ENCODE measurements at places on chromosomes 3 and 15. TPM values are rescaled to one million over a fixed set of nuclear protein-coding genes. Genes with fewer than 3 reads are reported as not detected.

The TUSC2 gene
- 29.8 TPM for polyA plus RNA-seq

The IL17RE gene
- polyA plus RNA-seq: 11.2 TPM

The CCDC39 gene
- 9.5 TPM for polyA plus RNA-seq

The PLIN1 gene
- 1.3 TPM for polyA plus RNA-seq

The GP9 gene
- 0.86 TPM for polyA plus RNA-seq

The CLDN16 gene
- polyA plus RNA-seq: 28.6 TPM

The ZNF660 gene
- 18.0 TPM for polyA plus RNA-seq

The USP4 gene
- polyA plus RNA-seq: 65.9 TPM

The ZNF501 gene
- polyA plus RNA-seq: 12.9 TPM

The C3orf80 gene
- 0.33 TPM for polyA plus RNA-seq

The TMCO5A gene
- polyA plus RNA-seq: not detected

The TCF12 gene
- polyA plus RNA-seq: 149 TPM

The NME9 gene
- 5.0 TPM for polyA plus RNA-seq

The RBP2 gene
- polyA plus RNA-seq: 0.57 TPM

The ZMYND10 gene
- 4.5 TPM for polyA plus RNA-seq

The CYP8B1 gene
- 0.84 TPM for polyA plus RNA-seq

The CFAP100 gene
- polyA plus RNA-seq: 1.7 TPM

The EFCAB12 gene
- polyA plus RNA-seq: 6.9 TPM

The TEX55 gene
- polyA plus RNA-seq: not detected

The CLPX gene
- 62.2 TPM for polyA plus RNA-seq

The MUSTN1 gene
- polyA plus RNA-seq: 1.4 TPM

The CNTN3 gene
- polyA plus RNA-seq: 5.4 TPM

The RBM15B gene
- polyA plus RNA-seq: 45.5 TPM

The MST1R gene
- polyA plus RNA-seq: 1.00 TPM

The BFSP2 gene
- 0.28 TPM for polyA plus RNA-seq
